ENCODE measurements at places on chromosomes 5 and 9. TPM values are rescaled to one million over a fixed set of nuclear protein-coding genes. Genes with fewer than 3 reads are reported as not detected.

The KLF4 gene
- total RNA-seq = 22.9 TPM

The PCSK1 gene
- not detected for total RNA-seq

The HAVCR2 gene
- total RNA-seq = 3.6 TPM

The LECT2 gene
- total RNA-seq = not detected

The BSPRY gene
- not detected for total RNA-seq

The ANKRD31 gene
- total RNA-seq = 0.26 TPM

The CYSRT1 gene
- 0.51 TPM for total RNA-seq

The TRIM7 gene
- 2.3 TPM for total RNA-seq

The CCDC171 gene
- total RNA-seq = 4.6 TPM

The FAM78A gene
- total RNA-seq = 0.33 TPM

The LCN1 gene
- total RNA-seq = not detected

The SPATA31D4 gene
- total RNA-seq = not detected

DNA sequence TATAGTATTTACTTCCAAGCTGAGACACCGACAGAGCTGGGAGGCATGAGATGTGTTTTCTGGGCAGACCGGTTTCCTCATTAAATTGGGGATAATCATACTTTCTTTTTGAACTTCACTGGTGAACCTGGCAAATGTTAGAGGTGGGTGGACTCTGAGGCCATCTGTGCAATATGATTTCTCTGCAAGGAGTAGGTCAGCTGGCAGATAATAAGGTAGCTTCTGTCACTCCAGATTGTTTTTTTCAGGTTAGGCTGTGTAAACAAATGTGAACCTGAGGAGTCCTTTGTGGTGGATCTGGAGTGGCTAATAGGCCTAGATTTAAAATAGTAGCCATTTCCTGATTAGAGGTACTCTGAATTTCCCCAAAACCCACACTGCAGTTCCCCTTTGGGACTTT lies 75.4 kb upstream of the S1PR3 start:
- H3K27me3 ChIP-seq = no peaks in the 10 kb centered on the region
- DNase-seq = no peak
- H3K4me1 ChIP-seq = no peaks in the 10 kb centered on the region
- H3K4me3 ChIP-seq = no peak overlapping the region
- H3K36me3 ChIP-seq = no peaks in the 10 kb centered on the region

DNA sequence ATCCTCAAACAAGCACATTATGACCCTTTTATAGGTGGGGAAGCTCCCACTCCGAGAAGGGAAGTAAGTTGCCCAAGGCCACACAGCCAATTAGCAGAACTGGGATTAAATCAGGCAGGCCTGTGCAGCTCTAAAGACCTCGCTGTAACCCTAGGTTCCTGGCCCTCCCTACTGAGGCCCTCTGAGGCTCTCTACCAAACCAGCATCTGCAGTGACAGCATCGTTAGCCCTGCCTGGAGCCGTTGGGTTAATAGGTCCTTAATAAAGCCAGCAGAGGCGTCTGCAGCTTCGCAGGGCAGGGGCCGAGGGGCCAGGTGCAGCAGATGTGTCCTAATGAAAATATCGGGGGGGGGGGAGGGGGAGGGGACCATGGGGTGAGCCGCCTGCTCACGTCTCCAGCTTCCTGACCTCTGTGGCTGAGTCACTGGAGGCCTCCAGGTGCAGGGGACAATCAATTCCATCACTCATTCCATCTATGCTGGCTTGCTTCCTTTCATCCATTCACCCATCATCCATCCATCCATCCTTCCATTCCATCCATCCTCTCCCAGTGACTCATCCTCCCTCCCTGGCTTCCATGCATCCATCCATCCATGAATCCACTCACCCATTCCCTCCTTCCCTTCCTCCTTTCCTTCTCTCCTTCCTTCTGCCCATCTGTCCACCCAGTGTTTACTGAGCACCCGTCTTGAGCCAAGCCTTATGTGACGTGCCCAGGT lies 203.9 kb downstream of the C9orf50 start:
- no peaks in the 10 kb centered on the region for H3K36me3 ChIP-seq
- no peak overlapping the region for H3K27ac ChIP-seq
- H3K27me3 ChIP-seq = peaks cover 2% of the 10 kb centered on the region
- DNase-seq = no peak
- H3K4me3 ChIP-seq = no peak overlapping the region

DNA sequence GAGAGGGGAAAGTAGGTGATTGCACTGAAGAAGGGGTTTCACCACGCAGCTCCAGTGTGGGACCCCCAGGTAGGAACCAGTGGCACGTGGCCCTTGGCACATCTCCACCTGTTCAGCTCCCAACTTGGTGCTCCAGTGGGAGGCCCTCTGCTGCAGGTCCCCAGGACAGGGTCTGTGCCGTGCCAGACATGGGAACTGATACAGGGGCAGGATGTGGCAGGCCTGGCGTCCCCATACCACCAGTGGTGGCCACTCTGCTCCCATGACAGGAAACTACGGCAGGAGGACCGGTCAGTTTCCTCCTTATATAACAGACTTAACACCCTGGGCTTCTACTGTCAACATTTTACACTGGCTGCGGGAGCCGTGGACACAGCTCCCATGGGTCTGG lies 67.3 kb downstream of the PSMB7 start:
- no peaks in the 10 kb centered on the region for H3K27me3 ChIP-seq
- peaks cover 59% of the 10 kb centered on the region for H3K36me3 ChIP-seq
- no peak for DNase-seq
- H3K4me1 ChIP-seq = peaks cover 6% of the 10 kb centered on the region

DNA sequence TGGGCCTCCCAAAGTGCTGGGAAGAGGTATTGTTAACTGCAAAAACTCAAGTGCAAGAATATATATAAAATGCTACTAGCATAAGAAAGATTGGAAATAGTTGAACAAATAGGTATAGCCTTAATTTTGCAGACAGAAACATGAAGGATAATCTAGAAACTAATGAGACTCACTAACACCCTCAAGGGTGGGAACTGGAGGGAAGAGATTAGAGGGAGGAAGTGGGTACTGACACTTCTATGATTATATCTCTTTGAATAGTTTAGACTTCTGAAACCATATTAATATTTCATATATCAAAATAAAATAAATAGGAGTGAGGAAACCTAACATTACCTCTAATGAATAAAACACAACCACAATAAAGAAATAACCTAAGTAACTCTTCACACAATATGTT lies 23.0 kb downstream of the AUH start:
- H3K4me1 ChIP-seq = no peaks in the 10 kb centered on the region
- DNase-seq = no peak
- no peak overlapping the region for H3K27ac ChIP-seq
- H3K4me3 ChIP-seq = no peak overlapping the region
- no peaks in the 10 kb centered on the region for H3K27me3 ChIP-seq
- H3K36me3 ChIP-seq = peaks cover 2% of the 10 kb centered on the region

DNA sequence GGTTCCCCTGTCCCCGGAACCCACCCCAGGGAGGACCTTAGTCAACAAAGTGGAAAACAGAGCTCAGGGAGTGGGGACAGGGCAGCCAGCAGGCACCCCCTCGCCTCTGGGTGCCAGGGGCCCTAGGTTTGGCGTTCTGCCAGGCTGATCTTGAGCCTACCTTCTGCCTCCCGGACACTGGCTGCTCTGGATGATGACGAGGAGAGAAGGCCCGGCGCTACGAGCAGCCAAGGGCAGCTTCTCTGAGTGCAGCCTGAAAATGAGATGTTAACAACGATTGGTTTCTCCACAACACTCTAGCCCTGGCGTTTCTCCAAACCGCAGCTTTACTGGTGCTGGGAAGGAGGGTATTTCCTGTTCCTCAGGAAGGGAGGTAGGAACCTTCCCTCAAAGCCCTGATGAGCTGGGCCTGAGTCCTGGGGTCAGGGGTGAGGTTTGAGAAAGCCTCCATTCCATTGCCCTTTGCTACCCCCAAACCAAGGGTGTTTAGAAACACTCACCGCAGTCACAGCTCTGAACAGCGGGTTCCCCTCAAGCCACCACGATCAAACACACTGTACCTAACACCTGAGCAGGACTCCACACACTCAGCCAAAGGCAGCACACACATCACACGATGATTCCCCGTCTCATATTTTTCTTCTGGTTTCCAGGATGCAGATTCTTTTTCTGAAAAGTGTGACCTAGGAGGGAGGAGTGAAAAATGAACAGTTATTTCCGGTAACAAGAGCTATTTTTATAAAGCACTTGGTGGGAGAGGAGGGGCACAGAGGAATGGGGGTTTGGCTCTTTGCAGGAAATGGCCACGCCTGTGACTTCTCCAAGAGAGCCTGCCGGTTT lies at the start of gene STING1:
Gene STING1, minus strand, starts transcription at position 709 of the 840 bp plus-strand sequence. CDS start 1,054 bp downstream, outside the sequence.
- H3K27me3 ChIP-seq = no peaks in the 10 kb centered on the region
- peak within 1 kb of the TSS; percentile 99 for H3K27ac ChIP-seq
- peak within 1 kb of the TSS; percentile 63 for H3K4me3 ChIP-seq
- peak; percentile 95 for DNase-seq

- no peaks in the 10 kb centered on the region for H3K36me3 ChIP-seq
- no peak for DNase-seq
- H3K4me1 ChIP-seq = no peaks in the 10 kb centered on the region
- H3K27me3 ChIP-seq = no peaks in the 10 kb centered on the region
- no peak overlapping the region for H3K27ac ChIP-seq
- H3K4me3 ChIP-seq = no peak overlapping the region
Observed at GRCh38 chr5:160547061-160547460, 125.4 kb downstream of the PTTG1 start.

- DNase-seq = no peak
- H3K4me1 ChIP-seq = peaks cover 7% of the 10 kb centered on the region
- H3K27me3 ChIP-seq = no peaks in the 10 kb centered on the region
- H3K27ac ChIP-seq = no peak overlapping the region
Observed at GRCh38 chr9:110532908-110533665, 46.5 kb downstream of the SVEP1 start.

DNA sequence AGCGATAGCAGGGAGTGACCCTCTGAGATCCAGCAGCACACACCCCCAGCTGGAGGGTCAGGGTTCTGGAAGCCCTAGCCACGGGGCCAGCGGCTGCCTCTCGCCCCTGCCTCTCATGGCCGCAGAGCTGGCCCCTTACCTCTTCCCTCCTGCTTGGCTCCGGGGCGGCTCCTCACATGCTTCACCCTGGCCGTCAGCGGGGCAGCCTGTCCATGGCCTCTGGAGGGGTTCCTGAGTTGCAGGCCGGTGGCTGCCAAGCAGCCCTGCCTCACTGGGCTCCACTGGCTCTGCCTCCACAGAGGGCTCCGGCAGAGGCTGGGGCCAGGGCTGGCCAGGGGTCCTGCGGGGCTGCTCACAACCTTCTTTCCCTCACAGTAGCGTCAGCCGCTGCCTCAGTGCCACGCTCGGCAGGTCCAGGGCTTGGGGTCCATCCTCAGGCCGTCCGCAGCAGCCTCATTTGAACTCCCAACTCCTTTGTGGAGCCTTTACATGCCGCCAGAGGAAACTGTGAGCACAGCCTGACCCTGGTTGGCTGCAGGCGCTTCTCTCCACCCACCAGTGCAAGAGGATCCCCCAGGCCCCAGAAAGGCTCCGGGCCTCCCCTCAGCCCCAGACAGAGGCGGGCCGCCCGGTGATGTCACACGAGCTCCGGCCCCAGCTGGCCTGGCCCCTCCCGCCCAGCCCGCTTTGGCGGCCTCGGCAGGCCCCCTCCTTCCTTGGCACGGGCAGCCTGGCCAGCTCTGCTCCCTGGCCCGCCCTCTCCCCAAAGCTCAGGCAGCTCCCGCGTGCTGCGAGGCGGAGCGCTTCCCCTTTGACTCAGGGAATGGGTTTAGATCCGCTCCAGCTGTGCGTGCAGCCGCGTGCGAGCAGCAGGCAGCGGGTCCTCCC lies at the start of gene ANGPTL2:
Gene ANGPTL2, minus strand, starts transcription at position 460 of the 888 bp plus-strand sequence. CDS start 13,904 bp downstream, outside the sequence.
- H3K36me3 ChIP-seq = peaks cover 2% of the 10 kb centered on the region
- peaks cover 24% of the 10 kb centered on the region for H3K4me1 ChIP-seq
- peak within 1 kb of the TSS; percentile 84 for H3K4me3 ChIP-seq
- H3K27me3 ChIP-seq = no peaks in the 10 kb centered on the region
- DNase-seq = peak; percentile 98

DNA sequence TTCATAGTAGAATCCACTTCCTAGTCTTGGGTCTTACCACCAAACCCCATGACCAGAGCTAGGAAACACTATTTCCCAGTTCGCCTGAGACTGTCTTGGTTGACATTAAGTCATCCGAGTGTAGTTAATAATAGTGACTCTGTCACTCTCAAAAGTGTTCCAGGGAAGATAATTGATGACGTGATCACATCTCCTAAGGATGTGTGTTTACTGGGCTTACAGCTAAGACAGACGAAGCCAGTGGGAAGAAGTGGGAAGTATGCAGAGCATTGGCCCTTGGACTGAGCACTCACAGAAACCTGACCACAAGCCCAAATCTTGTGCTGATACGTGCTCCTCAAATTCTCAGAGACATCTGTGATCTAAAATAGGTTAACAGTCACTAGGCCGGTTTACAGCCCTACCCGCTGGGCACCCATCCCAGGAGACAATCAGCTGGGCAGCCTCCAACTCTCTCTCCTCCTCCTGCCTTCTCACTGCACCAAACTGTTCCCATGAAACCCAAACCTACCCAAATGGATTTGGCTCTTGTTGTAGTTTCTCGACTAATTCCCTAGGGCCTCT lies 316.6 kb downstream of the TLE1 start:
- no peaks in the 10 kb centered on the region for H3K4me1 ChIP-seq
- peak; percentile 34 for DNase-seq
- H3K27me3 ChIP-seq = no peaks in the 10 kb centered on the region

- no peaks in the 10 kb centered on the region for H3K36me3 ChIP-seq
- peaks cover 2% of the 10 kb centered on the region for H3K4me1 ChIP-seq
- peak overlapping the region; percentile 4 for H3K4me3 ChIP-seq
- peak; percentile 88 for DNase-seq
Observed at GRCh38 chr5:122727112-122727541, 47.8 kb upstream of the SNX2 start.

GRCh38 chr9:134158753-134159392 lies 5.5 kb downstream of the RNU6ATAC start:
- no peak for DNase-seq
- H3K4me3 ChIP-seq = no peak overlapping the region
- no peaks in the 10 kb centered on the region for H3K27me3 ChIP-seq
- H3K27ac ChIP-seq = no peak overlapping the region
- H3K36me3 ChIP-seq = peaks cover 35% of the 10 kb centered on the region

- no peak overlapping the region for H3K27ac ChIP-seq
- no peaks in the 10 kb centered on the region for H3K36me3 ChIP-seq
- H3K27me3 ChIP-seq = no peaks in the 10 kb centered on the region
- H3K4me1 ChIP-seq = no peaks in the 10 kb centered on the region
Observed at GRCh38 chr9:27487128-27487640, 36.9 kb upstream of the IFNK start.

GRCh38 chr5:135110785-135111596 lies 77.0 kb upstream of the PITX1 start:
- no peaks in the 10 kb centered on the region for H3K4me1 ChIP-seq
- no peak for DNase-seq
- no peaks in the 10 kb centered on the region for H3K36me3 ChIP-seq
- no peak overlapping the region for H3K4me3 ChIP-seq

DNA sequence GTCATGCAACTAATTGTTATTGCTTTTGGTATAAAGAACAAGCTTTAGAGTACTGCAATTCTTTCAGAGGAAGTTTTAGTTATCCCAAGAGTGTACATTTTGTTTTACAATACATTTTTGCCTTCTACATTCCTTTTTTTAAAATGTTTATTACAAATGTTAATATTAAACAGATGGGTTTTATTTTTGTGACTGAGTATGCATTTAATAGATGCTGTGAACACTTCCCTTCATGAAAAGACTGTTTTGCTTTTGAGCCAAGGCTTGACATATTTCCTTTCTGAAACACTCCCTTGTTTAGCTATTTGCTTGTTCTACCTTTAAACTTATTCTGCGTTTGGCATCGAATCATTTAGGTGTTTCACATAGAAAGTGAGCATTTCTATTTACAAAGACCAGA lies 14.8 kb upstream of the ZNF474 start:
- H3K4me1 ChIP-seq = no peaks in the 10 kb centered on the region
- no peak overlapping the region for H3K4me3 ChIP-seq
- no peak for DNase-seq

- no peaks in the 10 kb centered on the region for H3K4me1 ChIP-seq
- no peaks in the 10 kb centered on the region for H3K36me3 ChIP-seq
- no peak overlapping the region for H3K27ac ChIP-seq
Observed at GRCh38 chr5:130652176-130652575, 512.9 kb downstream of the HINT1 start.
